ENCODE measurements at places on chromosomes 3 and 15. TPM values are rescaled to one million over a fixed set of nuclear protein-coding genes. Genes with fewer than 3 reads are reported as not detected.

DNA sequence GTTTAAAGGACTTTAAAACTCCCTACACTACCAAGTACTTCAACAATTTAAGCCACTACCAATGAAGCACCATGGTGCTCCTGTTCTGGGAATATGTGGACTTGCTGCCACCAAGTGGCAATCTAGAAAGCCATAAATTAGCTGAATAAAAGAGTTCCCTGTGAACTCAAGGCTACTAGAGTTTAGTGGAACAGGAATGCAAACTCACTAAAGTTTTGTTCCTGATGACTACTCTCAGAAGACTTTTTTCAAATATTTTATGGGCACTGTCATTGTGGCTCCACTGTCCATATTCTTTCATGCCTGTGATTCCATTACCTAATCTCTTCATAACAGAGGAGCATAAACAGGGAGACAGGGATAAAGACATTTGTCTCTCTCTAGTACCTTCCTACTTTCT lies 63.9 kb downstream of the TMCC1 start:
- DNase-seq: peak; percentile 95

- DNase-seq: peak; percentile 10
Measured at GRCh38 chr3:4752201-4753072, 226.8 kb upstream of the BHLHE40 start.

GRCh38 chr3:13300546-13301285 lies 119.4 kb downstream of the NUP210 start:
- no peak for DNase-seq

ZDHHC23 gene
- 0.90 TPM for total RNA-seq

PDZRN3 gene
- total RNA-seq: 17.0 TPM

- no peak for DNase-seq
Measured at GRCh38 chr3:128998561-128998960, 2.5 kb upstream of the EFCC1 start.

CHRNB4 gene
- total RNA-seq: not detected

SRGAP3 gene
- 1.4 TPM for total RNA-seq

ADAMTS7 gene
- 0.83 TPM for total RNA-seq

DNA sequence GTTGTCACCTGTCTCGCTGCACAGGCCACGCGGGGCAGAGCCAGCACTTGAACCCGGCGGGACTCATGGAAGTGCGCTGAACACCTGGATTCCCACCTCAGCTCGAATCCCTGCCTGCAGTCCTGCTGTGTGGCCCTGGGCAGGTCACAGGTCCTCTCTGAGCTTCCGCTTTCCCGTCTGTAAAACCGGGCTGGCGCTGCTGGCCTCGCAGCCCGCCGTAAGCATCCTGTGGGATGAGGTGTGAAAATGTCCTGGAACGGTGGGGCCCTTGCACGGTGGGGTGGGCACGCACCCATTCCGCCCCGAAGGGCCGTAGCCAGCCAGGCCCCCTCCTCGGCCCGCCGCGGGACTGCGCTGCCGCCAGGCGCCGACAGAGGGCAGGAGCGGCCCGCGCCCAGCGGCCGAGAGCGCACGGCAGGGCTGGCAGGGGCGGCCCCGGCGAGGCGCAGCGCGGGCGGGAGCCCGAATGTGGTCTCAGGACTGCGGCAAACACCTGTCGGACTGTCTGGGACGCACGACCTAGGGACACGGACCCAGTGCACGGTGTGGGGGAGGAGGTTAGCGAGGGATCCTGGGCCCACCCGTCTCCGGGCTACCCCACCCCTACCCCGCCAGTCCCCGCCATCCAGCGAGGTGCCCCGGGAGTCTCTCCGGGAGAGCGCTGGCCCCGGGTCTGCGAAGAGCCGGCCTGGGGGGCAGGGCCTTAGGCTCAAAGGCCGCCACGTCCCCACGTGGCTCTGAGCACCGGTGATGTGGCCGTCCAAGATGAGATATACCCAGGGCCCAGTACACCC lies 40.4 kb downstream of the DNAJB8 start:
- no peak for DNase-seq

- peak; percentile 42 for DNase-seq
Measured at GRCh38 chr3:8579096-8579495, 65.5 kb downstream of the SSUH2 start.

NOX5 gene
- not detected for total RNA-seq

SLC9C1 gene
- total RNA-seq: not detected

DNA sequence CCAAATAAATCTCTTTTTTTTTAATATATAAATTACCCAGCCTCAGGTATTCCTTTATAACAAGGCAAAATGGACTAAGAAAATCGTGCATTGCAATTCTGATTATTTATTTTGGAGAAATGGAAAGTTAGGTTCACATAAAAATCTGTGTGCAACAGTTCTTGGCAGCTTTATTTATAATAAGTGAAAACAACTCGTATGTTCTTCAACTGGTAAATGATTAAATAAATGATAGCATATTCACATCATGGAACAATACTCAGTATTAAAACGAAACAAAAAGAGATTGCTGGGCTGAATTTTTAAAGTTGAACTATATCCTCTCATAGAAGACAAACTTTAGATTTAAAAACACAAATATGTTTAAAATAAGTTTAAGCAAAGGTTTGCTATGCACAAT lies 176.3 kb upstream of the ZNF385D start:
- DNase-seq: no peak

CACNA1D gene
- total RNA-seq: under 0.01 TPM

GRCh38 chr3:27335571-27335970 lies 33.6 kb downstream of the NEK10 start:
- DNase-seq: no peak

DNA sequence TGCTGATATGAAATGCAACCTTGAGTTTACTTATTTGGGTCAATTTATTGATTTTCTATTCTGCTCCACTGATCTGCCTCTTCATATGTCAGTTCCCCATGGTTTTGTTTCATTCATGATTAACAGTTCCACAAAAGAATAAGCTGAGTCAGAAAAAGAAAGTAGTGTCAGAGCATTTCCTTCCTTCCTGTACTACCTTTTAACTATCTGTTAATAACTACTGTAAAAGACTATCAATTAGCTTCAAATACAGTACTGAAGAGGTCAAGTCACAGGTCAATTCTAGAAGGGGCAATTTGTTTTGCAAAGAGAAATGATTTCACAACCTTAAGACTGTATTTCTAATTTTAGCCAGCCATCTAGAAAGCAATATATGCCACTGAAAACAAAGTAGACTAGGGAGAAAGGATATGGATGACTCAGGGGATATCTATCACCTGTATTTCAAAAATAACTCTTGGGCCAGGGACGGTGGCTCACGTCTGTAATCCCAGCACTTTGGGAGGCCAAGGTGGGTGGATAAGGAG lies 129.5 kb downstream of the TFDP2 start:
- peak; percentile 41 for DNase-seq

DNA sequence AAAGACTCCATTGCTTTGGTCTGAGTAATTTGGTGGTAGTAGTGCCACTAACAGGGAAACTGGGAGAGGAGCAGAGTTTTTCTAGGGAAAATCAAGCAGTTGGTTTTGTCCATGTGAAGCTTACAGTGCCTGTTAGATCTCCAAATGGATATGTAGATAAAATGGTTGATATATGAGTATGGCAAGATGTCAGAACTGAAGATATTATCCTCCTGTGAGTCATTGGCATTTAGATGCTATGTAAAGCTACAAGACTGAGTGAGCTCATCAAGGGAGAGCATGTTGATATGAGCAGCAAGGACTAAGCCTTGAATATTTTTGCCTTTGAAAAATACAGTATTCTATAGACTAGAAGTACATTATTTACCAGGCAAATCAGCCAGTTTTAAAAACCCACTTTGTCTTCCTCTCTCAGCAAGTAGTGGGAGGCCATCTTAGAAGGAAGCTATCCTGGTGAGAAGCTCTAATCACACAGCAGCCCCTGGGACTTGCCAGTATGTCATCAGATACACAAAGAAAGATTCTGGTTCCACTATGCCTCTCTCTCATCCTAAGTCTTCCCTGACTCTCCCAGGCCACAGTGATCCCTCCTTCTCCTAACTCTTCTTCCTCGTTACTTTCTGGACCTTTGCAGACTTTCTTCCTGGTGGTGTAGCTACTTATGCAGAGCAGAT lies 77.4 kb upstream of the ANKRD28 start:
- peak; percentile 91 for DNase-seq

DNA sequence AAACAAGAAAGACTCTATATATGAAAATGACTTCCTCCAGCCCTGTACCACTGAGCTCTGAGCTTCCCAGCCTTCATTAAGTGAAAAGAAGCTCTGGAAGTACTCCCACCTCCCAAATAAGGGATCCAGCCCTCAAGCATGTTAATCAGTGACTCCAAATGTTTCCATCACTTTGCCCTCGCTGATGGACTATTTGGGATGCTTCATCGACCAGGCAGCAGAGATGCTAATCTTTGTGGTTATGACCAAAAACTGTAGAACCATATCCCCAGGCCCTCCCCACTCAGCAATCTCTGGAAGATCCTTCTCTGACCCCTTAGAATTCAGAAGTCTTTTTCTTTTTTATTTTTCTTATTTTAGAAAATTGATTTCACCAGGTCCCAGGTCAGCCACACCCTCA lies 2.3 kb upstream of the CTDSPL start:
- DNase-seq: no peak

FETUB gene
- total RNA-seq: not detected

- no peak for DNase-seq
Measured at GRCh38 chr3:113103588-113103987, 107.8 kb upstream of the BOC start.

GRCh38 chr3:150227839-150228238 lies 180.3 kb upstream of the TSC22D2 start:
- peak; percentile 69 for DNase-seq

- DNase-seq: peak; percentile 86
Measured at GRCh38 chr3:71536376-71536965, 47.1 kb downstream of the FOXP1 start.

- peak; percentile 61 for DNase-seq
Measured at GRCh38 chr3:123700791-123701722, 116.2 kb upstream of the HACD2 start.

- peak; percentile 2 for DNase-seq
Measured at GRCh38 chr3:40237889-40238571, 71.5 kb upstream of the EIF1B start.

- DNase-seq: no peak
Measured at GRCh38 chr3:139671107-139671506, 6.7 kb downstream of the NMNAT3 start.

GRCh38 chr3:38549957-38550840 lies 54.1 kb downstream of the EXOG start:
- DNase-seq: no peak

DNA sequence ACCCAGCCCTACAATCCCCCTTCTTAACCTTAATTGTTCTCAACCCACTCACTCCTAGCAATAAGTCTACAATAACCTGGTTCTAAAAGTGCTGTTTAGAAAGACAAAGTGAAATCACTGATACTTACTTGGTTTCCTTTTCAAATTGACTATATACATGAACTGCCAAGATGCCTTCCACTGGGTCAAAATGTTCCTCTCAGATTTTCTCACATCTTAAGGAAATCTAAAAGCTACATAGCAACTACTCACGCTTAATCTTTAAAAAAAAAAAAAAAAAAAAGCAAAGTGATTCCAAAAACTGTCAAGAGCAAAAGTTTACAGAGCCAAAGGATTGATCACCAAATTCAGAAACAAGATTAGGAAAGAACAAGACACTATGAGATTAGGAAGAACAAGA lies 68.7 kb upstream of the MAP4 start:
- DNase-seq: no peak

Measured in IMR-90 (cell line).